ENCODE measurements at places on chromosomes 7 and 10. TPM values are rescaled to one million over a fixed set of nuclear protein-coding genes. Genes with fewer than 3 reads are reported as not detected.

DNA sequence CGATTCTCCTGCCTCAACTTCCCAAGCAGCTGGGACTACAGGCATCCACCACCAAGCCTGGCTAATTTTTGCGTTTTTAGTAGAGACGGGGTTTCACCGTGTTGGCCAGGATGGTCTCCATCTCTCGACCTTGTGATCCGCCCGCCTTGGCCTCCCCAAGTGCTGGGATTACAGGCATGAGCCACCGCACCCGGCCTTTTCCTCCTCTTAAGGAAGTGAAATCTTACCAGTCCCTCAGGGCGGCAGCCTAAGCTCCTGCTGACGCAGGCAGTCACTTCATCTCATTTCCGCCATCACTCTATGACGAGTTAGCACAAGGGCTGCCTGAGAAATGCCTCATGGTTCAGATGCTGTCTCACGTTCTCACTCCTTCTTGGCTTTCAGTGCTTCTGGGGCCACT, 246.0 kb upstream of the SHH start:
- peaks cover 10% of the 10 kb centered on the region for H3K4me1 ChIP-seq
- H3K27ac ChIP-seq: no peak overlapping the region
- no peaks in the 10 kb centered on the region for H3K36me3 ChIP-seq
- no peak overlapping the region for H3K4me3 ChIP-seq
- DNase-seq: no peak
- no peaks in the 10 kb centered on the region for H3K27me3 ChIP-seq

GRCh38 chr7:92740700-92741126, 95.7 kb downstream of the CDK6 start:
- peak; percentile 89 for DNase-seq
- H3K4me3 ChIP-seq: peak overlapping the region; percentile 43
- H3K27ac ChIP-seq: peak overlapping the region; percentile 46
- no peaks in the 10 kb centered on the region for H3K27me3 ChIP-seq

GRCh38 chr10:23384364-23384763, 39.8 kb upstream of the C10orf67 start:
- no peak overlapping the region for H3K4me3 ChIP-seq
- no peaks in the 10 kb centered on the region for H3K4me1 ChIP-seq
- H3K27ac ChIP-seq: no peak overlapping the region
- peak; percentile 35 for DNase-seq
- H3K36me3 ChIP-seq: no peaks in the 10 kb centered on the region

DNA sequence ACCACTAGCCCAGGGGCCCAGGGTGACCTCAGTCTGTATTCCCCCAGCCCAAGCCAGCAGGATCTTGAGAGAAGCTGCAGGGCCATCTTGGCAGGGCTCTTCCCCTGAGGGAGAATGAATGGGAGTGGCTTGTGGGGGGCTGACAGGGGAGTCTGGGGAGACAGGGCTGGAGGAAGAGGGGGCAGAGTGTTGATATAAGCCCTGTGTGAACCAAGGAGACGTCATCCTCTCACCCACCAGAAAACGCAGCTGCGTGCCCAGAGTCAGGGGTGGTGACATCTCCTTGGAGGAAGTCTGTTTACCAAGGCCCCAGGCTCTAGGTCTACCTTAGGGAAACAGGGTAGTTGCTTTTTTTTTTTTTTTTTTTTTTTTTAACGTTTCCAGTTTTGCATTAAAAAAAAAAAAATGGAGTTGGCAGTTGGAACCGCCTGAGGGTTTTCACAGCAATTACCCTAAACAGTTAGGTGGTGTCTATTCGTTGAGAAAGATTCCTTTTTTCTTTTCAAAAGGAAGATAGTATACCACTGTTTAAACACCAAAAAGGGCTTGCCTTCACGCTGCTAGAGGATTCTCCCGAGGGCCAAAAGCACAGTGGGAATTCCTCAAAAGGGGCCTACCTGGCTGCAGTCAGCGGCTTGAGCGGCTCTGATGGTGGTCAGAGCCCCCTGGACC, 113.8 kb downstream of the PRPF18 start:
- H3K4me3 ChIP-seq: no peak overlapping the region
- no peaks in the 10 kb centered on the region for H3K27me3 ChIP-seq
- H3K36me3 ChIP-seq: no peaks in the 10 kb centered on the region
- no peak overlapping the region for H3K27ac ChIP-seq

DNA sequence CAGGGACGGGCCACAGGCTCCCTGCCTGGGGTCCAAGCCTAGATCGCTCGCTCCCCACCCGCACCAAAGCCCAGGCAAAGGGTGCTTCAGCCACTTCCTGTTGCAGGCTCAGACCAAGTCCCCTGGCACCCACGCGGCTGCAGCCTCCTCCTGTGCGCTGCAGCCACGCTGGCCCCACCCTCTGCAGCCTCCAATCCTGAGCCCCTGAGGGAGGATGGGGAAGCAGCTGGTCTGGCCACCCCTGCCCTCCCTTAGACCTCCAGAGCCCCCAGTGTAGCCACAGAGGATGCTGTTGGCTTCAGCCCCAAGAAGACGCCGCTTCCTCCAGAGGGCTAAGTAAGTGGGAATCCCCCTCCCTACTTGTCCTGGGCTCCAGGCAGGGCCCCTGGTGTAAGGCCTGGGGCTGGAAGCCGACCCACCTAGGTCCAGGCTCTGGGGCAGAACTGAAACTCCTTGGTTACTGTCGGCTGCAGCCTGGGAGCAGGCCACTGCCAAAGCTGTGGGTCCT, 9.4 kb downstream of the LIMK1 start:
- H3K4me1 ChIP-seq: peaks cover 31% of the 10 kb centered on the region
- peaks cover 16% of the 10 kb centered on the region for H3K36me3 ChIP-seq
- H3K27ac ChIP-seq: peak overlapping the region; percentile 73
- no peaks in the 10 kb centered on the region for H3K27me3 ChIP-seq

DNA sequence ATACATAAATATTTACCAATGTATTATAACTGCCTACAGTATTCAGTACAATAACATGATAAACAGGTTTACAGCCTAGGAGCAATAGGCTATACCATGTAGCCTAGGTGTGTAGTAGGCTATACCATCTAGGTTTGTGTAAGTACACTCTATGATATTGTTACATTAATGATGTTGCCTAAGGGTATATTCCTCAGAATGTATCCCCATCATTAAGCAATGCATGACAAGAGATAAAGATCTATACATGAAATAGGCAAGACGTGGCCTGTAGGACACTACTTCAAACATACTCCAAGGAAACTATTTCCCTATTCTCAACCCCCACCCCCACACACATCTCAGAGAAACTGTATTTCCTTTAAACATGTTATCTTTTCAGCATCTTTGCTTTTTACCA, 15.3 kb upstream of the ADAM22 start:
- H3K4me3 ChIP-seq: no peak overlapping the region
- no peaks in the 10 kb centered on the region for H3K27me3 ChIP-seq
- no peak for DNase-seq
- H3K4me1 ChIP-seq: no peaks in the 10 kb centered on the region
- no peak overlapping the region for H3K27ac ChIP-seq

GRCh38 chr7:99392046-99392445, 16.4 kb downstream of the PDAP1 start:
- no peak for DNase-seq
- H3K27me3 ChIP-seq: no peaks in the 10 kb centered on the region
- no peak overlapping the region for H3K4me3 ChIP-seq
- no peaks in the 10 kb centered on the region for H3K4me1 ChIP-seq

- H3K27ac ChIP-seq: no peak overlapping the region
- no peaks in the 10 kb centered on the region for H3K27me3 ChIP-seq
- DNase-seq: no peak
- H3K36me3 ChIP-seq: peaks cover 11% of the 10 kb centered on the region
- H3K4me3 ChIP-seq: no peak overlapping the region
- peaks cover 38% of the 10 kb centered on the region for H3K4me1 ChIP-seq
These were observed 41.8 kb downstream of the EGFR start for GRCh38 chr7:55060636-55061022.

DNA sequence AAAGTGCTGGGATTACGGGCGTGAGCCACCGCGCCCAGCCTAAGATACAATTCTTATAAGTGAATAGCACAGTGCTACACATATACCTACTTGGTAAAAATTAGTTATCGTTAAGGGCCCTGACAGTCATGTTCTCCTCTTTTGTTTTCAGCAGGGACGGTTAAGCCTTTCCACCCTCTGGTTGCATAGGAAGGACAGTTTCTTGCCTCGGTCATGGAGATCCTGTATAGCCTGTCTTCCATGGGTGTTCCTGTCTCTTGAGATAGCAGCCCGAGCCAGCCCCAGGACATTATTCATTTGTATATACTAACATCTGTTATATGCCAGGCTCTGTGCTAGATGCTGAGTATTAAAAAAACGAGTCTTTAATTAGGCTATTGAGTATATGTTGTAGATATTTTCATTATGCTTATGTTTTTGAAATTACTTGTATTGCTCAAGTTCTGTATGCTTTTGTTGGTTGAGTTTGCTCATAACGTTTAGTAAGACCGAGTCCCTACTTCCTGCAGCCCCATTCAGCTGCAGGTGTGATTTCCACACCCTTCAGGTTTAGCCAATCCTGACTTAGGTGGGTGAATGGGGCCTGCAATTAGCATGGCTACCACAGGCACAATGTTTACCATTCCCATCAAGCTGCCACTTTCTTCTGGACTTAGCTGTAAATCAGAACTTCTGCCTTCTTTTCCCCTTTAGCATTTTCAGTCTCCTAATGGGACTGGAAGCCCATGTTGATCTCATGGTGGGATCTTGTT, 24.8 kb downstream of the CCSER2 start:
- H3K27ac ChIP-seq: no peak overlapping the region
- DNase-seq: no peak
- H3K4me1 ChIP-seq: peaks cover 7% of the 10 kb centered on the region
- H3K36me3 ChIP-seq: no peaks in the 10 kb centered on the region
- H3K4me3 ChIP-seq: no peak overlapping the region

- DNase-seq: peak; percentile 25
- H3K27ac ChIP-seq: peak overlapping the region; percentile 71
- peak overlapping the region; percentile 61 for H3K4me3 ChIP-seq
- H3K36me3 ChIP-seq: no peaks in the 10 kb centered on the region
These were observed 84.6 kb downstream of the PDGFA start for GRCh38 chr7:434891-435629.

GRCh38 chr10:58588673-58589265, 76.1 kb downstream of the BICC1 start:
- no peaks in the 10 kb centered on the region for H3K36me3 ChIP-seq
- no peaks in the 10 kb centered on the region for H3K27me3 ChIP-seq
- no peak overlapping the region for H3K27ac ChIP-seq
- DNase-seq: peak; percentile 58
- no peak overlapping the region for H3K4me3 ChIP-seq

DNA sequence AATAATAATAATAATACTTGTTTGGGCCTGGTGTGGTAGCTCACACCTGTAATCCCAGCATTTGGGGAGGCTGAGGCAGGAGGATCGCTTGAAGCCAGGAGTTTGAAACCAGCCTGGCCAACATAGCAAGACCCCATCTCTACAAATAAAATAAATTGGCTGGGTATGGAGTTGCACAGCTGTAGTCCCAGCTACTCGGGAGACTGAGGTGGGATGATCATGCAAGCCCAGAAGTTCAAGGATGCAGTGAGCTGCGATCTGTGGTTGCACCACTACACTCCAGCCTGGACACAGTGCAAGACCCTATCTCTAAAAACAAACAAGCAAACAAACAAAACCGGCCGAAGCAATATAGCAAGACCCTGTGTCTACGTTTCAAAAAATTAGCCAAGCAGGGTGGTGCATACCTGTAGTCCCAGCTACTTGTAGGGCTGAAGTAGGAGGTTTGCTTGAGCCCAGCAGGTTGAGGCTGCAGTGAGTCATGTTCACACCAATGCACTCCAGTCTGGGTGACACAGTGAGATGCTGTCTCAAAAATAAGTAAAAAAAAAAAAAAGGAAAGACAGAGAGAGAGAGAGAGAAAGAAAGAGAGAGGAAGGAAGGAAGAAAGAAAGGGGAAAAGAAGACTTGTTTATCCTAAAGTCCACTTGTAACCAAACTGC, 85.6 kb upstream of the KDM7A start:
- H3K27me3 ChIP-seq: 0 out of 2 replicates have a peak, but pooled peaks cover 3% of the 10 kb centered on the region
- no peaks in the 10 kb centered on the region for H3K4me1 ChIP-seq
- no peak overlapping the region for H3K27ac ChIP-seq
- no peak for DNase-seq

- H3K36me3 ChIP-seq: peaks cover 7% of the 10 kb centered on the region
- no peak overlapping the region for H3K4me3 ChIP-seq
- H3K4me1 ChIP-seq: peaks cover 16% of the 10 kb centered on the region
- H3K27ac ChIP-seq: no peak overlapping the region
- no peaks in the 10 kb centered on the region for H3K27me3 ChIP-seq
These were observed 77.1 kb downstream of the NRF1 start for GRCh38 chr7:129688503-129689222.

The RAPGEF5 gene
- 5.6 TPM for total RNA-seq

The CDK14 gene
- total RNA-seq: 8.2 TPM

The UTF1 gene
- total RNA-seq: not detected

Data from PC-3 (cell line).